ENCODE measurements at places on chromosomes 1 and 21.

GRCh38 chr1:151606384-151606783, 5.5 kb upstream of the SNX27 start:
- DNase-seq, result no peak

DNA sequence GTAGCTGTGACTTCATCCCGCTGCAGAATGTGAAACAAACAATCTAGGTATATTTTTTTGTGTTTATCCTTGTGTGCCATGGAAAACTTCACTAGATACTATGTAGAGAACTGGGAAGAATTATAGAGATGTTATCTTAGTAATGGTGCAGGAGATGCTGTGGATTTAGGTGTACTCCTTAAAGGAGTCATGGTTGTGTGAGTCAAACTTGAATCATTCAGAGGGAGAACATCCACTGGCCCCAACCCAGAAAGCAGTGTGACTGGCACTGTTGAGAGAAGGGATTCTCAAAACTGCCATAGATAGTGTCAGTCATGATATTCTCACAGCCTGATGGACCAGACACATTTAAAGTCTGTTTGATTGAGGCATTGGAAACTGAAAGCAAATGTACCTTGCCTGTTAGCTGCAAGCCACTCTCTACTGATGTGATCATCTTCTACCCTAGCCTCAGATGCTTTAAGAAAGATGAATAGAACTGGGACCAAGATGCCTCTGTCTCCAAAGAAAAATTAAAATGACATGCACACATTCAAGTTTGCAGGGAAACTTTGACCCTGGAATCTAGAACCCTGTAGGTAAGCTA, 754.6 kb downstream of the MRPL39 start:
- no peak for DNase-seq

DNA sequence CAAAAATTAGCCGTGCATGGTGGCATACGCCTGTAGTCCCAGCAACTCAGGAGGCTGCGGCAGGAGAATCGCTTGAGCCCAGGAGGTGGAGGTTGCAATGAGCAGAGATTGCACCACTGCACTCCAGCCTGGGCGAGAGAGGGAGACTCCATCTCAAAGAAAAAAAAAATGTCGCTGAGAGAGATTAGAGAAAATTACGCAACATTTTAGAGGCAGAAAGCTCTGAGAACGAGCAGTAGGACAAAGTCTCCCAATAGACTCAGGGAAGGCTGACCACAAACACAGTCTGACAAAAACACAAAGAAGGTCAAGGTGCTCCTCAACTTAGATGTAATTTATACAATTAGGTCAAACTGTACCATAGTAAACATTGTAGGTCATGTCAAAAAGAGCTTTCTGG, 367.6 kb upstream of the ZRANB2 start:
- DNase-seq, result no peak

DNA sequence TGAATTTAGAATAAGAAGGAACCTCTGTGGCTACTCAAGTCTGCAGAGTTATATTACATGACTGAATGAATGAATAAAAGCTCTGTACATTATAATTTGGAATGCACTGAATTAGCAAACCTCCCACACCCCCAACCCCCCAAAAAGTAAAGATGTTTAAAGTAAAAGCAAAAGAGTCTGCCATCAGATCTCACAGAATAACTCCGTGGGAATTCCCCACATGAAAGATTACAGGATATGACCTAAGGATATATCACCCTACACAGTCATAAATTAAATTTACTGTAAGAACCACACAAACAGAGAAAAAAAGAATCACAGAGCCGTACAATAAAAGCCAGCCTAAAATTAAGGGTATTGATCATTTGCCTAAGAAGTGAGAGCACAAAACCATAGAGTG, 587.3 kb downstream of the PTPRC start:
- no peak for DNase-seq

DNA sequence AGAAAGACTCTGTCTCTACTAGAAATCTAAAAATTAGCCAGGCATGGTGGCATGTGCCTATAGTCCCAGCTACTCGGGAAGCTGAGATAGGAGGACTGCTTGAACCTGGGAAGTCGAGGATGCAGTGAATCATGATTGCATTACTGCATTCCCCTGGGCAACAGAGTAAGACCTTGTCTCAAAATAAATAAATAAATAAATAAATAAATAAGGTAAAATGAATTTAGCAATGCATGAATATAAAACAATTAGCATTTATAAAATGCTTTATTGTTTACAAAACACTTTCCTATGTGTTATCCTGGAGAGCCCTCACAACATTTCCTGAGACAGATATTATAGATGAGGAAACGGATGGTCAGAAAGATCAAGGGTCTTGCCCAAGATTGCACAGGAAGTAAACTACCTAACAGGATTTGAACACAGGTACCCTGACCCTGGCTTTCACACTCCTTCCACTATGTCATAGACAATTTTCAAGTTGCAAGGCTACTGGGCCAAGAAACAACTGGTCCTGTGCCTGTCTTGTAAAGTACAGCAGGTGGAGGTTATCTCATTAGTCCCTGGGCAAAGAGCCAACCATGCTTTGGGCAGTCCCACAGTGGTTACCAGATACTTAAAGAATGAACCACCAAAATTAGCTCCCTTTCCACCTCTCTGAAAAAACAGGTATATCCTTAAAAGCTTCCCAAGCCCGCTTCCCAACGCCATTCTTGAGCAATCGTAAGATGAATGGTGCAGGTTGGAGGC, 15.4 kb upstream of the VSIG8 start:
- DNase-seq, result no peak
